ENCODE measurements at places on chromosomes 16 and 17.

DNA sequence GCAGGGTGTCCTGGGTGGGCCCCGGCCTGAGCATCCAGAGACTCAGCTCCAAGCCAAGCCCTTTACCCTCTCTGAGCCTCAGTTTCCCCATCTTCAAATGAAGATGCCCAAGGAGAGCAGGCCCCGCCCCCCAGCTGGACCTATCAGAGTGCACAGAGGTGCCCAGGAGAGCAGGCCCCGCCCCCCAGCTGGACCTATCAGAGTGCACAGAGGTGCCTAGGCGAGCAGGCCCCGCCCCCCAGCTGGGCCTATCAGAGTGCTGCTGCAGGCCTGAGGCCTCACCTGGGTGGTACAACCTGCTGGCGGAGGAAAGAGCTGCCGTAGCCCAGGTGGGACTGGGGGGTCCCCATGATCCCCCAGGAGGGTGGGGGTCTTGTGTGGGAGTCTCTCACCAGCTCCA, 3.4 kb upstream of the SSTR5 start:
- DNase-seq, result peak; percentile 48

DNA sequence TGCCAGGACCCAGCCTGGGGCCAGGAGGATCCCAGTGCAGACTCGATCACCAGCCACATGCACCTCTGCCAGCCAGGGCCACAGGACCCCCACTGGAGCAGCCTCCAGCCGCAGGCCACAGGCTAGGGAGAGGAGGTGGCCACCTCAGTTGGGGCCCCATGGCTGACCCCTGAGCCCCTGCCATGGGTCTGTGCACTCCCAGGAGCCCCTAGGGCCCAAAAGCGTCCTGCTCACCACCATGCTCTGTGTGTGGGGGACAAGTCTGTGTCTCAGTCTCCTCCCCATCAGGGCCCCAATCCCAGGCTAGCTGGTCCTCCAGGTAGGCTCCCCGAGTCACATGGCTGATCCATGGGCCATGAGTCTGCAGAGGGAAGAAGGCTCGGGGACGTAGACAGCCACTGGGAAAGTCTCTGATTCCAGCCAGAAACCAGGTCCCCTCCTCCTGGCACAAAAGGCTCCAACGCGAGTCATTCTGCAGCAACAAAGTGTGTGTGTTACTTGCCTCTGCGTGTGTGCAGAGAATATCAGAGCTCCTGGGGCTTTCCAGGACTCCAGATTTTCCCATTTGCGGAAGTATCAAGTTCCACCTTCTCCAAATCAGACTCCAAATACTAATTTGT, 6.1 kb upstream of the PRSS8 start:
- DNase-seq, result peak; percentile 78

- DNase-seq, result no peak
These were observed 4.9 kb downstream of the BCL7C start for GRCh38 chr16:30888856-30889499.

- no peak for DNase-seq
These were observed 593 bp upstream of the CD300E start for GRCh38 chr17:74624131-74624530.
